ENCODE measurements at places on chromosomes 7 and 10.

GRCh38 chr10:12509016-12509793 is 159.9 kb downstream of the CAMK1D start:
- no peak for DNase-seq

DNA sequence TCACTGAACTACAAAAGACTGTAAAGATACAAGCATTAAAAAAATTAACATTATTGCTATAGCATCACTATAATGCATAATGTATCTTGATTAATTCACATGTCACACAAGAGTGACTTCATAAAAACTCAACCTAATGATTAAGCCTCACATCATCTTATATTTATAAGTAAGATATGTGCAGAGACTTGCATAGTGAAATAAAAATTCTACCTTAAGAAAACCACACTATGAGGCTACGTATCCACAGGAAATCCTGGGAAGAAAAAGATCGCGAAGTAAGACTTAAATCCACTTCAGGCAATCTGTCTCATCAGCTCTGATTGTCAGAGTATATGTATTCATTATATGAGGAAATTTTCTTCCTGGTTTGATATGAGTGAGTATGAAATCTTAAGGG is 160.0 kb downstream of the SLC25A13 start:
- DNase-seq: no peak

DNA sequence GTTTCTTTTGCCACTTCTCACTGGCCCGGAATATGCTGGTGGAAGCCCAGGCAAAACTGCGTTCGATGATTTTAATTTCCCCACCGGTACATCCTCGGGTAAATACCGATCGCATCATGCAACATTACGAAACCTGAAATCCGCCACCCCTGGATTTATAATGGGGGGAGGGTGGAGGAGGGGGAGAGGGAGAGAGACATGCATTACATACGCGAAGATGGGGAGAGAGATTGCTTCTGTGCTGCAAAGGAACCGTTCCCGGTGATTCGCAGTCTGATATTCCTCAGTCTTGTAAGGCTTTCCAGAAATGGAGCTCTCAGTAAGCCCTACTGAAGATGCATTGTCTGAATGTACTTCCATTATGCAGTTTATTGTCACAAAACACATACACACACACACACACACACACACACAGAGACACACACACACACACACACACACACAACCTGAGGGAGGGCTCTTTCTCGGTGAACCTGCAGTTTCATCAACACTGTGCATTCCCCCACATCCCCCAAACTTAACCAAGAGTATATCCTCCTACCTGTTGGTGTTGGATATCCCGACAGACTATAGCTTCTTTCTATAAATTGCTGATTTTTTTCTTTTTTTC is 741 bp downstream of the GPR85 start:
- no peak for DNase-seq

DNA sequence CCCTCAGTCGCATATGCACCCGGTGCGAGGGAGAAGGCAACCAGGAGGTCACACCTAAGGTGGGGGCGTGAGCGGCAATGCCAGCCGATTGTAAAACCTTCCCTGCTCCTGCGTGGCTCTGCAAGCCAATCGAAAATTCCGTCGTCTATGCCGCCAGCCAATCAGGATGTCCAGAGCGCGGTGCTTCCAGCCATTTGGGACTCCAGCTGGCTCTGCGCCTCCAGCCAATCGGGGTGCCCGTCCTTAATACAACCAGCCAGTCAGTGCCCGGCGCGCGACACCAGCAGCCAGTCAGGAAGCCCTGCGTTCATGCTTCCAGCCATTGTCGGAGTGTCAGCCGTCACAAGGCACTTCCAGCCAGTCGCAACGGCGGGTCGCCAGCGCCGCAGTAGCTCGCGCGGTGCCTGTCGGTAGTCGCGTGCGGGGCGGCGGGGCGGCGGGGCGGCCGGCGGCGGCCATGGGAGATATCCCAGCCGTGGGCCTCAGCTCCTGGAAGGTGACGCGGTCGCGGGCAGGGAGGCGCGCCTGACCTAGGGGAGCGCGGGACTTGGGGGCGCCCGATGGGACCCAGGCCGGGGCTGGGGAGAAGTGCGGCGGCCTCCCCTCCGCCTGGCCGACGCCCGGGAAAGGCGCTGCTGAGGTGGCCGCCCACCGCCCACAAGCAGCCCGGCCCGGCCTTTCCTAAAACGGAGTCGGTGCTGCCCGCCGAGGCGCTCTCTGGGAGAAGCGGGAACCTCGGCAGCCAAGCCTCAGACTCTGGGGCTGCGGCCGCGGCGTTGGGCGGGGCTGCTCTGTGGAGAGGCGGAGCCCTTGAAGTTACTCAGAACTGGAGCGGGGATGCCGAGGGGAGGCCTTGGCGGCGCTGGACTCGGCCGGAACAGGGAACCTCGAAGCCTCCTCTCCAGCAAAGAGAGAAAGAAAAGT is at the start of gene AKR1E2:
TSS of gene AKR1E2 (plus strand) at position 340 of the 924 bp plus-strand sequence. CDS start at position 458, 118 bp downstream.
- peak; percentile 50 for DNase-seq

DNA sequence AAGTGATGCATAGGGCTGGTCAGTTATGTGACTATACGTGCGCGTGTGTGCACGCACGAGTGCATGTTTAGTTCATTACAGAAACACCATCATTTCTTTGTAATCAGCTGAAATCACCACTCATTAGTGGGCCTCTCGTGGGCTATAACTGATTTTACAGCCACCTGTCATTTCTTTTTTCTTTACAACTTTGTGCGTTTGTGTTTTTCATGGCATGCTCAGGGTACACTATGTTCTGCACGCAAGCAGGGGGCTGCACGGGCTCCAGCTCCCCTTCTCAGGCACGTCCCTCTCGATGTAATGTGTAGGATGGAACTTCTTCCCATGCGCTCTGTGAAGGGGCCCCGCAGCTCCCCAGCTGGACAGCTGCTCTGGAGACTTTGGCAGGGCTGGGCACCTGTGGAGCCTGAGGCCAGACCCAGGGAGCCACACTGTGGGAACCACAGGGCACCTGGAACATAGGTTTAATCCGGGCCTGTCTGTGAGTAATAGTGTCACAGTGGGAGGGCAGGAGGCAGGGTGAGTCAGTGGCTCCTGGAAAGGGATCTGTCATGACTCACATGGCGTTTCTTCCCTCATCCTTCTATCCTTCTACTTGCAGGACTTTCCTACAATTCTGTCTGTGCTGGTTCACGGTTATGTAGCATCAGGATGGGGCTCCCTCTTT is 4.9 kb downstream of the GCK start:
- no peak for DNase-seq

GRCh38 chr7:24073651-24074420 is 210.2 kb upstream of the NPY start:
- no peak for DNase-seq

- DNase-seq: no peak
Observed at GRCh38 chr7:128666200-128666599, 5.9 kb upstream of the GARIN1A start.

DNA sequence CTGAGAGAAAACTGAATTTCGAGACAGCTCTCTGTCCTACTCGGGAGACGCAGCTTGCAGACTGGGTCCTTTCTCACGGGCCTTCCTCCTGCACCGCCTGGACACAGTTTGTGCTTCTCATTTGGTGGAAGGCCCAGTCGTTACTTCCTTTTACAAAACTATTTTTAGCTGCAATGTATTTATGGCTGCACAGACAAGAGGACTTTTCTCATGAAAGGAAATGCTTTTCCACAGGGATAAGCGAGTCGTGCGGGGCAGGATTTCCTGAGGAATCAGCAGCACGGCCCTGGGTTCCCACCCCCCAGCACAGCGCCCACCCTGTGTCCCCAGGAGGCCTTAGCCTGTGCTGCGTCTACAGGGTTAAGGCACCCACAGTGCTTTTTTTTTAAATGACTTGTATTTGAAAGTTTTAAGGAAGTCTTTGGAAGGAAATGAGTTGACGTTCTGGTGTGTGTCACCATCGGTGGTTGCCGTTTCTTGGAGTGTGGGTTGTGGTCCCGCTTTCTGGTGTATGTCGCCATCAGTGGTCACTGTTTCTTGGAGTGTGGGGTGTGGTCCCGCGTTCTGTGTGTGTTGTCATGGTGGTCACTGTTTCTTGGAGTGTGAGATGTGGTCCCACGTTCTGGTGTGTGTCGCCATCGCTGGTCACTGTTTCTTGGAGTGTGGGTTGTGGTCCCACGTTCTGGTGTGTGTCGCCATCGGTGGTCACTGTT is 50.9 kb downstream of the INPP5A start:
- DNase-seq: no peak

DNA sequence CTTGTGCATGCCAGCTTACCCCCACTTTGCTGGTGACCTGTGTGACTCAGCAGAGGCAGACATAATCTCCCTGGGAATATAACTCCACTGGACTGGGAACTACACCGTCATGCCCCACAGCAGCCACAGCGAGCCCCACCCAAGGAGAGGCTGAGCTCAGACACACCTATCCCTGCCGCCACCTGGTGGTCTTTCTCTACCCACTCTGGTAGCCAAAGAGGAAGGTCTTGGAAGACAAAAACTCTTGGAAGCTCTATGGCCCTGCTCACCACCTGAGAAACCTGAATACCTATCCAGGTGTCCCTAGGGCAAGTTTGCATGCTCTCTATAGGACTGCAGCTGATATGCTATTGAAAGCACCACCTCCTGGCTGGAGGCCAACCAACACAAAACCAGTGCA is 48.1 kb downstream of the MYO3A start:
- DNase-seq: no peak

DNA sequence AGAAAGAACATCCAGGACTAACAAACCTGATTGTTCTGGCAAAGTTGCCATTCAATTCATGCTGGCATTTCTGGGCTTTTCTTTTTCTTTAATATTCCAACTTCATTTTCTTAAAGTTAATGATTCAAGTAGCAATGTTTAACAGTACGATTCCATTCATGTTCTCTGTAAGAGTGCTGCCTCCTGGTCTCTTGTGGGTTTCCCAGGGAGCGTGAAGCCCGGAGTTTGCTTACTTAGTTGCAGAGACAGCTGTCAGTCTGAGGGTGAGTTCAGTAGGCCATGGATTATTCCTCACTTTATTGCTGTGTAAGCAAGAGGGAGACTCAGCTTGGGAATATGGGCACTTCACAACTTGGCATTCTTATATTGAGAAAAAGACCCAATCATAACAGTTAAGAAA is 142.2 kb downstream of the TWIST1 start:
- DNase-seq: no peak

DNA sequence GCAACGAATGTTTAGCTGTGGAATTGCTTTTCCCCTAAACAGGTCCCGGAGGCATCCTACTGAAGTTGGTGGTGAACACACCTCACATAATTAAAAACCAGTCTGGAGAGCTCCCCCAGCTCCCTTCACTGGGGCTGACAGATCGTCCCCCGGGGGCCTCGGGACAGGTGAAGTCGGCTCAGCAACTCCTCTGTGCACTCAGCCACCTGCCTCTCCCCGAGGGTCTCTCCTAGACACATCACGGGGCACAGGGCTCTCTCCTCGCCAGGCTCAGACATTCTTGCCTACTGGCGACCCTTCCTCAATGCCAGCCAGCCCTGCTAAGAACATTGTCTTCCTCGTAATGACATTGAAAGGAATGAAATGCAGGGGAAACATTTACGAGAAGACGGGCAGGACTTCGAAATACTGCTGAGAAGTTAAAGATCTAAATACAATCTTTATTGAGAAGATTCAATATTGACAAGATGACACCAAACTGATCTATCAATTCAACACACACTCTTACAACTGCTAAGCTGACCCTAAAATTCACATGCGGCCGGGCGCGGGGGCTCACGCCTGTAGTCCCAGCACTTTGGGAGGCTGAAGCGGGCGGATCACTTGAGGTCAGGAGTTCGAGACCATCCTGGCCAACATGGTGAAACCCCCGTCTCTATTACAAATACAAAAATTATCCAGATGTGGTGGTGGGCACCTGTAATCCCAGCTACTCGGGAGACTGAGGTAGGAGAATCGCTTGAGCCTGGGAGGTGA is 88.1 kb upstream of the DNAAF5 start:
- DNase-seq: no peak

- no peak for DNase-seq
Observed at GRCh38 chr10:69458430-69459100, 7.3 kb downstream of the TSPAN15 start.
